ENCODE measurements at places on chromosomes 7 and 10.

- peaks cover 2% of the 10 kb centered on the region for H3K4me1 ChIP-seq
- H3K27ac ChIP-seq = no peak overlapping the region
- H3K4me3 ChIP-seq = no peak overlapping the region
These were observed 51.7 kb upstream of the NEBL start for GRCh38 chr10:20948686-20949327.

GRCh38 chr7:98646465-98646864 lies 29.4 kb downstream of the NPTX2 start:
- no peaks in the 10 kb centered on the region for H3K36me3 ChIP-seq
- H3K27me3 ChIP-seq = peaks cover 10% of the 10 kb centered on the region
- no peak for DNase-seq
- H3K27ac ChIP-seq = no peak overlapping the region

DNA sequence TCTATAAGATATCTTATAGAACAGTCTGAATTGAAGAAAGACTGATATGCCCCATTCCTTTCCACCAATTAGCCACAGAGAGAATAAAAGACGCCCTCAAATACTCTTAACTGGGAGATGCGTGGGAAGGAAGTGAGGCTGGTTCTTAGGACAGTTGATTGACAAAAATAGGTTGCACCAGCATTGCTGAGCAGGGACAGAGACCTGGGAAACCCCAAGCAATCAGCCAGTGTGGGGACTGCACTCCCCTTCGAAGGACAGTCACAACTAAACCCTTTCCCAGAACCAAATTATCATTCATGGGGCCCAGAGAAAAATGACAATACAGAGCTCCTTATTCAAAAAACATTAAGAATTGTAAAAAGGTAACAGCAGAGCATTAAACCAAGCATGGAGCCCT lies 196.9 kb upstream of the GHITM start:
- peaks cover 13% of the 10 kb centered on the region for H3K27me3 ChIP-seq
- DNase-seq = no peak
- no peak overlapping the region for H3K4me3 ChIP-seq
- H3K36me3 ChIP-seq = no peaks in the 10 kb centered on the region

DNA sequence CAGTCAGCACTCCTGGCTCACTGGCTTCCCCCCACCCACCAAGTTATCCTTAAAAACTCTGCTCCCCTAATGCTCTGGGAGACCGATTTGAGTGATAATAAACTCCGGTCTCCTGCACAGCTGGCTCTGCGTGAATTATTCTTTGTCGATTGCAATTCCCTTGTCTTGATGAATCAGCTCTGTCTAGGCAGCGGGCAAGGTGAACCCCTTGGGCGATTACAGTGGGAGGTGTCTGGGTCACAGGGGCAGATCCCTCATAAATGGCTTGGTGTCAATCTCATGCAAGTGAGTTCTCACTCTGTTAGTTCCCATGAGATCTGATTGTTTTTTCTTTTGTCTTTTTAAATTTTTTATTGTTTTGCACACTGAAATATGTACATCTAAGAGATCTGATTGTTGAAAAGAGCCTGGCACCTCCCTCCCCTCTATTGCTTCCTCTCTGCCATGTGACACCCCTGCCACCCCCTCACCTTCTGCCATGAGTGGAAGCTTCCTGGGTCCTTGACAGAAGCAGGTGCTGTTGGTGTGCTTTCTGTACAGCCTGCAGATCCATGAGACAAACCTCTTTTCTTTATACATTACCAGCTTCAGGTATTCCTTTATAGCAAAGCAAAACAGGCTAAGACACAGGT lies 20.5 kb downstream of the OTUD1 start:
- H3K36me3 ChIP-seq = no peaks in the 10 kb centered on the region
- no peak overlapping the region for H3K27ac ChIP-seq
- peaks cover 4% of the 10 kb centered on the region for H3K27me3 ChIP-seq
- no peak for DNase-seq

DNA sequence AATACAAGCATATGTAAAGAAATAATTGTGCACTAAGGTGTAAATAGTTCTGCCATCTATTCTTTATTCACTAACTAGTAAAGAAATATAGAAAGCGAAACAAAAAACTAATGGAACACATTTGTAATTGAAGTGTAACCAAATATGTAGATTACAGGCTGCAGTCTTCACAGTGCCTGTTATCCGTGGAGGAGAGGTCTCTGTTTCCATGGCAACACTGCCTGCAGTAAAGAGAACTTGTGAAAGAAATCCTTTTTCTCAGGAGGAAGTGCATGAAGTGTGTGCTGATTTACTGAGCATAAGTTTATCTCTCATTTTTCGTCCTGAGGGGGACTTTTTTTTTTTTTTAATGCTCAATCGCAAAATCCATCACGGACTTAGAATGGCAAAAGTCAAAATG lies 102.5 kb downstream of the APBB1IP start:
- H3K4me3 ChIP-seq = no peak overlapping the region
- H3K36me3 ChIP-seq = peaks cover 58% of the 10 kb centered on the region

GRCh38 chr10:14409856-14410458 lies 79.2 kb upstream of the FRMD4A start:
- H3K36me3 ChIP-seq = peaks cover 2% of the 10 kb centered on the region
- H3K4me1 ChIP-seq = peaks cover 28% of the 10 kb centered on the region
- peaks cover 54% of the 10 kb centered on the region for H3K27me3 ChIP-seq
- peak overlapping the region; percentile 85 for H3K27ac ChIP-seq
